ENCODE measurements at places on chromosomes 12 and 14.

- DNase-seq: no peak
These were observed 124.3 kb downstream of the FBXL14 start for GRCh38 chr12:1470051-1470450.

DNA sequence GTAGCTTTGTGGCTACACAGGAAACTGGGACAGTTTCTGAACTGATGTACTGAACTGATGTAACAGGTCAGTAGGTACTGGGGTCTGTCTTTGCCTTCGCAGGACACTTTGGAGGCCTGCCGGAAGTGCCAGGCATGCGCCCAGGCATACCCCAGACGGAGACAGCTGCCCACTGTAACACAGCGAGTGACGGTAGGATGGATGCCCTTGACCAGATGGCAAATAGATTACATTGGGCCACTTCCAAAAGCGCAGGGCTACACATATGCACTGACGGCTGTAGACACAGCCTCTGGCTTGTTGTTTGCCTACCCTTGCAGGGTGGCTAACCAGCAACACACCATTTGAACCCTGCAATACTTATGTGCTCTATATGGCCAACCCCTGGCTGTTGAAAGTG is 94.1 kb upstream of the TMPO start:
- no peak for DNase-seq

- no peak for DNase-seq
These were observed 21.1 kb downstream of the ENTPD5 start for GRCh38 chr14:73997944-73998447.

GRCh38 chr12:53224061-53224896 is 7.7 kb downstream of the RARG start:
- DNase-seq: no peak

DNA sequence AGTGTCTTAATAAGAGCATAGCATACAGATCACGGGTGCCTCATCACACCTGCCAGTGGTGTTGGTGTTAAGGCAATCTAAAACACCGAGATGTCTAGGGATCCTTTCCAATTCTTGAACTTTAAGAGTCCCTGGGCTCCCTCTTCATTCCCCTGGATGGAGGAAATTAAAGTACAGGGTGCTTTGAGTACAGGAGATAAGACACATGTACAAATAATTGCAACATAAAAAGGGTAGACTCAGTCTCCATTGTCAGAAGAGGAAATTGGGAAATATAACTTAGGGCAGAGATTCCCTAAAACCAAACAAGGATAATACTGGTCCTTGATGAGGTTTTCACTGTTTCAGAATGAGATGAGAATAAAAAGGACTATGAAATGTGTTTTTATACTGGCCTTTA is 34.9 kb downstream of the SCFD1 start:
- DNase-seq: peak; percentile 4

DNA sequence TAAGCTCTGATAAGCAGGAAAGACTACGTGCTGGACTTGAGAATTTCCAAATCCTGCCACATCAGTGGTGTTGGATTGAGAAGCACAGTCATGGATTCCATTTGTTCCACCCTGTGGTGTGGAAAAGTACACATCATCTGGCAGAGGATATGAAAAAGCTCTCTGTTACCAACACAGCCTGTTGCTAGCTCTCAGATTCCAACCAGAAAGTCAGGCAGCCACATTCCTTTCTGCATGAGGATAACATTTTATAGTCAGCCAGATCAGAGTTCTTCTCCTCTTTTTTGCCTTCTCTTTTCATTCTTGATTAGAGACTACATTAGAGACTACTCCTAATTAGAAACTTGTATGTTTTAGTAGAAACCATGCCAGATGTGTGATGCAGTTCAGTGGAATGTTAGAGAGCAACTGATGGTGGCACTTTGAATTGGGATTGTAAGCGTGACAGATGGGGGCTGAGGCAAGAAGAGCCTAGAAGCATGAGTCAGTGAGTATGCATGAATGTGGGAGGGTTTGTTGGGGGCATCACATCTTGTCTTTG is 61.2 kb upstream of the STXBP6 start:
- DNase-seq: no peak

DNA sequence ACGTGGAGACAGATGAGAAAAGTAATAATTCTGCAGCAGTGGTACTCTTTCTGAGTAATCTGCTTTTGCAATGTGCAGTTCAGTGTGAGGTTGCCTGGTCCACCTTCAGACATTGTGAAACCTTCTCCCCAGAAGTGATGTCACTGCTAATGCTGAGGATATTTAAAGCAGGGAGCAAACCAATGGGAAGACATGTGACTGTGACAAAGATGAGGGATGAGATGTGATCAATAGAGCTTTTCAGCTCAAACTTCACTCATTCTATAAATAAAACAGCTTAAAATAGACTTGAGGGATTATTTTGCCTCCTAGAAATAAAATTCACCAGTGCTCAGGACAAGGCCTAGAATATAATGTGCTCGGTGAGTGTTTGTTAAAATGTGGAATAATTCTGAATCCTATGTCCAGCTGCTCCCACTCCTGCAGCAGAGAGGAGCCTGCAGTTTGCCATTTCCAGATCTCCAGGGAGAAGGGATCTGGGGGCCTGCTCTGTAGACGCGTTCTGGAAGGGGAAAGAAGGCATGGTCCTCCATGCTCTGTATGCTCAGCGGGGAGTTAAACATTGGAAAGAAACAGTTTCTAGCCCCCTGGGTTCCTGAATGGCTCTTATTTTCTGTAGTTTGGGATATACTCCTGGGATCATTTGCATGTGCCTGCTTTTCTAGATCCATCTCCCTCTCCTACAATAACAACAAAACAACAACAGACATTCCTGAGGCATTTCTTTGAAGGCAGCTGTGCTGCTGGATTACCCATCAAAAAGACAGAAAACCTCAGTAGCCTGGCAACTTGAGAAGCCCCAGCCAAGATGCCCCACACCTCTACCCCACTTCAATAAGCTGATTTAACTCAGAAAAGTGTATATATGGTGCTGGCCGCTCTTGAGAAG is 8.9 kb downstream of the SLC7A8 start:
- DNase-seq: no peak

DNA sequence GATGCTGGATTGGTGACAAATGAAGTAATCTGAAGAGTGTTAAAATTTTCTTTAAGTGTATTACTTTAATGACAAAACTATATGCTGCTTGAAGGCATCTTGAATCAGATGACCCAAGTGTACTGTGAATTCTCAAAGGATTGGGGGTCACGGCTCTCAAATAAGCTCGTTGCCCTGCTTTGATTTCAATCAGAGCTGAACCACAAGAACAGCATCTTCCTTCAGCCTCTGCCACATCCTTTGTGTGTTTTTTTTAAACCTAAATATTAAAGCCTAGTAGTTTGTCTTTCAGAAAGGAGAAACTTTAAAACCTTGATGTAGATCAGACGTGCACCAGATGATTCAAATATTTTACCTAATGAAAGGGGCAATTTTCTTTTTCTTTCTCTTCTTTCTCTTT is 11.7 kb downstream of the ELK3 start:
- DNase-seq: no peak

GRCh38 chr12:77940011-77940423 is 109.3 kb downstream of the NAV3 start:
- DNase-seq: no peak

GRCh38 chr14:61940666-61941420 is 178.6 kb downstream of the SNAPC1 start:
- DNase-seq: no peak

DNA sequence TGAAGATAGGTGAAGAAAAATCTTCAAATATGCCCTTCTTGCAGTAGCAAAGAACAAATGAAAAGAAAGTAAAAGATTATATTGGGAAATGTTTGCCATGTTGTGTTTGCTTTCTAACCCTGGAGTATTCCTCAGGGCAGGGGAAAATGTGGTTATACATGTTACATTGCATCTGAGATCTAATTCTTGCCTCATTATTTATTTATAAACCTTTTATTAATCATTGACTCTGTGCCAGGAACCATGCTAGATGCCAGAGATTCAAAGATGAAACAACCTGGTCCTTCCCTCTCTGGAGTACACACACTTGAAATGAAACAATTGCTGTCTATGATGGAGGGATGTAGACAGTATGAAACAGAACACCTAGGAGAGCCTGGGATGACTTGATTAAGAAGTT is 128.1 kb upstream of the HMGA2 start:
- no peak for DNase-seq

DNA sequence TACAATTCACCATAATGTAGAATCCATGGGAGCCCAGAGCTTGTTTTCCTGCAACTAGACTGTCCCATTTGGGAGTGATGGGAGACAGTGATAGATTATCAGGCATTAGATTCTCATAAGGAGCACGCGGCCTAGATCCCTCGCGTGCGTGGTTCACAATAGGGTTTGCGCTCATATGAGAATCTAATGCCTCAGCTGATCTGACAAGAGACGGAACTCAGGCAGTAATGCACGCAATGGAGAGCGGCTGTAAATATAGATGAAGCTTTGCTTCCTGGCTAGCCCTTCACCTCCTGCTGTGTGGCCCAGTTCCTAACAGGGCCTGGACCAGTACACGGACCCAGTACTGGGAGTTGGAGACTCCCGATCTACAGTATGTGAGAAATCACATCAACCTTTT is 126.7 kb downstream of the FBXL14 start:
- DNase-seq: no peak

DNA sequence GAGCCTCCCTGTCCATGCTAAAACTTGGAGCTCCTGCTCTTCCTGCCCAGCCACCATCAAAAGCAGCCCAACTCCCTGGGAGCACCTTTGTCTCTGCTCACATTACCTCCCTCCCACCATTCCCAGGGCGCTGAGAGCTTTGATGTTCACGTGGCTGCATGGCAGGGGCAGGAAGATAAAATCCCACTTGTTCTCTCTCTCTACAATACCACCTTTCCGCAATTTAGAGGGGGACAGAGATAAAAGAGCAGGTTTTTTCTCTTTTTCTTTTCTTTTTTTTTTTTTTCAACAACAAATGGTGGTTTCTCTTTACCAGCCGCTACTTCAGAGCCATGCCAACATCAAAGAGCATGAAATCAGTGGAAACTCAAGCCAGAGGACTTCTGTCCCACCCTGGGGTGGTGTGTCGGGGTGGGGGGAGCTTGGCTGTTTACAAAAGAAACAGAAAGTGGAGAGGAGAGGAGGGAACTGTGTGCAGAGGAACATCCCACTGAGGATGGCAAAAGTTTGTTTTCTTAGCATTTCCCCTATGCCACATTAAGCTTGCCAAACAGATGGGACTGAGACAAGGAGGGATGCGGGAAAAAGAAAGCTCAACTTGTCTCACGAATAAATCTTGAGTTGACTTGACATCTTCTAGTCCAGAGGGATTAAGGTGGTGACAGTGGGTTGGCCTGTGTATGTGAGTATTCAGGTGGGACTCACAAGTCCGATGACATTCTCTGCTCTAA is 103.7 kb upstream of the NUDT4 start:
- peak; percentile 20 for DNase-seq

DNA sequence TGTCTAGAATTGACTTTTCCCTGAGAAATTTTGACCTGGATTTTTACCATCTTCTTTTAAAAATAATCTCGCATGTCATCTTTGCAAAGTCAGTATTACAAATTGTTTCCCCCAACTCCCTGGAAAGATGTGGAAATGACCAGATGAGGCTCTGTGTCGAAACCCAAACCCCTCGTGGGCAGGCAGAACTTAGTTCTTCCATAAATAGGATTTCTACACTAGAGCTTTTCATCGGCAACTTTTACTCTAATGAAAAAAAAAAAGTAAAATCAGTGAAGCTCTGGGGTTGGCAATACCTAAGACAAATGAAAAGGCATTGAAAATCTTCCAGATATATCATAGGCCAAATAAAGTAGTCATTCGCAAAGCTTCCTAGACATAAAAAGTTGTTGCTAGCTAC is 17.0 kb downstream of the SSPN start:
- DNase-seq: no peak

- no peak for DNase-seq
These were observed 19.1 kb downstream of the LRTM2 start for GRCh38 chr12:1839464-1839863.

- DNase-seq: no peak
These were observed 190.1 kb downstream of the MED13L start for GRCh38 chr12:116087399-116087798.

GRCh38 chr12:121399391-121400331 is at the start of gene RNF34:
RNF34 (plus strand) TSS chr12:121400118; CDS start chr12:121400213, 95 bp downstream.
- DNase-seq: peak; percentile 92

GRCh38 chr14:61470961-61471293 is 149.5 kb downstream of the PRKCH start:
- DNase-seq: no peak

DNA sequence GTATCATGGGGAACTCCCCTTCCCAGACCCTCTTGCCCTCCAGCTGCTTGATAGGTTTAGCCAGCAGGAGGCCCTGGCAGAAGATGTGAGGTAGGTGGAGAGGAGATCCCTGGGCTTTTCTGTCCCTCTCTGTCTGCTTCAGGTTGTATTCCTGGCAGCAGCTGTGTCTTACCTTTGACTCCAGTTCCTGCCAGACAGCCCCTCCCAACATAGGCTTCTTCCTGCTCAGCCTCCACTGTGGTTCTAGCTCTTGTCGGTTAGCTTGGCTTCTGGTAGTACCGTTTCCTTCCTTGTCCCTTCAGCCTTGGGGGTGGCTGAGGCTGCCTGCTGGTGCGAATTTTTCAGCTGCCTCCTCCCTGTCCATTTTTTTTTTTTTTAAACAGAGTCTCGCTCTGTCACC is 215.7 kb upstream of the CRY1 start:
- DNase-seq: no peak

- DNase-seq: no peak
These were observed 58.4 kb downstream of the LLPH start for GRCh38 chr12:66072135-66072534.

GRCh38 chr12:11769723-11770514 is 120.4 kb downstream of the ETV6 start:
- DNase-seq: no peak

DNA sequence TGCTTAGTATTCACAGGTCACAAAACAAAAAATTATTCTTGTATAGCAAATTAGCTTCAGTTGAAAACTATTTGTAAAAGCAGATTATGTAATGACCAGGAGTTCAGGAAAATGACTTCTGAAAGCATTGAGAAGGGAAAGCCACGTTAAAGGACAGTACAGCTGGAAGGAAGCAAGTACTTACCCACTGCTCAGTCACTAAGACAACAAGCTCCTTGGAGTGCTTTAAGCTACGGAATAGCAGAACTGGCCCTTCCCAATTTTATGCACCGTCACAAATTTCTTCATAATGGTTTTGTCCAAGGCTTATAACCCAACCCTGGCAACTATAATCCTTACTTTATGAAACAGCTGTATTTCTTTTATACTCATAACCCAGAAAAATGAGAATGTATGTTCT is 13.0 kb upstream of the SNAPC1 start:
- no peak for DNase-seq

- no peak for DNase-seq
These were observed 34.9 kb upstream of the GALNT8 start for GRCh38 chr12:4685317-4685716.

DNA sequence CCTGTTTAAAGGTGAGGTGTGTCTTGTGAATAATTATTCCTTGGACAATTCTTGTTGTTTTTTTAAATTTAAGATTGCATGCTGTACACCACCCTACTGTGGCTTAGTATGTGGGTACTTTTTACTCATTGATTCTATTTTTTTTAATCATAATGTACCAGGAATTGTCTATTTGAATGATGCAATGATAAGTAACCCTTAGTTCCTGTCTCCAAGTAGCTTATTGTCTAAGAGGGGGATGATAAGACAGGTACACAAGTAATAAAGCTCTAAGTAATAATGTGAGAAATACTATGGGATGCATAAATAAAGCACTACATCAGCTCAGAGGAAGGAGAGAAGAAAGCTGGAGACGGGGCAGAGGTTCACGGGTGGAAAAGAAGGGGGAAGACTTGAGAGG is 90.9 kb downstream of the MYRFL start:
- DNase-seq: no peak
